ENCODE measurements at places on chromosomes 13 and 19.

- DNase-seq: peak; percentile 55
These were observed 12.2 kb downstream of the FPR3 start for GRCh38 chr19:51807111-51807701.

DNA sequence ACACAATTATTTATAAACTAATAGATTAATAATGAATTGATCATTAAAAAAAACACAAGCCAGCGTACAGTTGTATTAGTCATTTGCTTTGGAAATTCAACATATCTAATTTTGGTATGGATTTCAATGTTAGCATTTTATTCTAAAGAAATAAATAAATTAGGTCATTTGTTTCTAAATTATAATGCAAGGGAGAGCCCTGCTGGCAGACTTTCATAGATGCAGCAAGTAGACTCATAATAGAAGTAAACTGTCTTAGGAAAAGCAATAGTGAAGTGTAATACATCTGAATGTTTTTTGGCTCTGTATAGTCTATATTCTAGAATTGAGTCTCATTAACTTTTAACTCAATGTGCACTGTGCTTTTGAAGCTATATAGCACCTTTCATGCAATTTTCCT, 982.4 kb upstream of the MIR17HG start:
- no peak for DNase-seq

DNA sequence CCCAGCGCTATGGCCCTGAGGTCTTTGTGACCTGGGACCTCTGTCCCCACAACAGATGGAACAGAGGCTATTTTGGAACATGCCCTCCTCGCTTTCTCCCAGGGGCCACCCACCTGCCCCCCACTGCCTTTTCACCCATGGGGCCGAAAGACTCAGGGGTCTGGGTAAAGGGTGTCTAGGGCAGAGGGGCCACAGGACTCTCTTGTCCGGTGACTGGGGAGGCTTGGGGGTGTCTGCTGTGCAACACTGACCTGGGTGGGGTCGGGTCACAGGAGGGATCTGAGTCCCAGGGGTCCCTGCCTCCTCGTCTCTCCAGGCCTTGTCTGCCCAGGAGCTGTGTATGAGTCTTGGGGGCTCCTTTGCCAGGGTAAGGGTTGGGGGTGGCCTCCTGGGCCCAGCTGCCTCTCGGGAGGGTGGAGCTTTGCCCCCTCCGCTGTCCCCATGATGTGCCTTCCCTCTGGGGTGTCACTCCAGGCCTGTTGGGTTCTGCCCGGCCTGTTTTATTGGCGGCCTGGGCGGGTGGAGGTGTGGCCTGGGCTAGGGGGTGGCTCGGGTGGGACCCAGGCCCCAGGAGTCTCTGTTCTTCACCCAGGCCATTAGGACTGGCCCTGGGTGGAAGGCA, 2.1 kb downstream of the ARID3A start:
- DNase-seq: no peak

DNA sequence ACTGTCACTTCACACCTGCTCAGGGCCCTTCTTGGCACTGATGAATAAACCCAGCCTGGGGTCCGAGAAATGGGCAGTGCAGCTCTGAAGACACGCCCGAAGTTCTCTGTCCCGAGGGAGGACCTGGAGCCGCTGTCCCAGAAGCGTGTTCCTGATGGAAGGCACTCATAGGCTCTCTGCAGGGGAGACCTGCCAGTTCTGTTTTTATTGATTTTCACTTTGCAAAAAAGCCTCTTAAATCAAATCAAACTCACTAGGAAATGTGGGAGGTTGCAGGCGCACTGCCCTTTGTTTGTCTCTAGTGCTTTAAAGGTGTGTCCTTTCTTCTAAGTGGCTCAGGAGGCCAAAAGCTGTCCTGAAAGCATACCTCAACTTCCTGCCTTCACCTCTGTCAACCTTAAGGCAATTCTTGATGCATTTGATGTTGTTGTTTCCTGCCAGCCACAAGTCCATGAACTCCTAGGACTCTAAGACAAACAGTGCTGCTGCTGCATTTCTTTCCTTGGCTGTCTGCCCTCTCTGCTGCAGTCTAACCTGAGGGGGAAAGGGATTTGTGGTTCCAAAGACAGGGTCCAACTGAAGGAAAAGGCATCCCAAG, 663.2 kb downstream of the UQCRFS1 start:
- DNase-seq: no peak

DNA sequence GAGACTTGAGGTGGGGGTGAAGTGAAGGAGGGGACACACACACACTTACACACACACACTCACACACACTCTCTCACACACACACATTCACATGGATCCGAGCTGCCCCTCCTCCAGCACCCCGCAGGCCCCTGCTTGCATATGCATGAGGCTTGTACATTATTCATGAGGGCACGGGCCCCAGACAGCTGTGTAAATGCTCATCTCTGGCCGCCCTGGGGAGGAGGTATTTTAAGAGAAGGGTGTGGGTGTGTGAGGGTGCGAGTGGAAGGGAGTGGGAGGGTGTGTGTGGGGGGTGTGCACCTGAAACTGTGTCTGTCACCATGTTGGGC, 2.4 kb downstream of the NCAN start:
- DNase-seq: no peak

GRCh38 chr13:21673789-21674489, 3.1 kb downstream of the FGF9 start:
- DNase-seq: peak; percentile 59

DNA sequence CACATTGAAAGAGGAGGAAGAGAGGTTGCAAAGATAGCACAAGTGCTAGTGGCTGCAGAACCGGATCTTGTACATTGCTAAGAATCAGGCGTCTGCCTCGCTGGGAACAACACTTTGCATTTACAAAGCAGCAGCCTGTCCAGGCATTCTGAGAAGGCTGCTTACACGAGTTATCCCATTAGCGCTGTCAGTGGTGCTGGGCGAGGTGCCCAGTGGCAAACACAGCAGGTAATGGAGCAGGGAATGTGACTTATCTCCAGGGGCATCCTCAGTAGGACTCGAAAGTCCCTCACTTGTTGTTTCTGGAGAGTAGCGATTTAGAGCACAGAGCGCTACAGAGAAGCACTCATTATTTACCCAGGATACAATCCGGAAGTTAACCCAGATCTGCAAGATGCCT, 209.6 kb downstream of the OLFM4 start:
- no peak for DNase-seq

DNA sequence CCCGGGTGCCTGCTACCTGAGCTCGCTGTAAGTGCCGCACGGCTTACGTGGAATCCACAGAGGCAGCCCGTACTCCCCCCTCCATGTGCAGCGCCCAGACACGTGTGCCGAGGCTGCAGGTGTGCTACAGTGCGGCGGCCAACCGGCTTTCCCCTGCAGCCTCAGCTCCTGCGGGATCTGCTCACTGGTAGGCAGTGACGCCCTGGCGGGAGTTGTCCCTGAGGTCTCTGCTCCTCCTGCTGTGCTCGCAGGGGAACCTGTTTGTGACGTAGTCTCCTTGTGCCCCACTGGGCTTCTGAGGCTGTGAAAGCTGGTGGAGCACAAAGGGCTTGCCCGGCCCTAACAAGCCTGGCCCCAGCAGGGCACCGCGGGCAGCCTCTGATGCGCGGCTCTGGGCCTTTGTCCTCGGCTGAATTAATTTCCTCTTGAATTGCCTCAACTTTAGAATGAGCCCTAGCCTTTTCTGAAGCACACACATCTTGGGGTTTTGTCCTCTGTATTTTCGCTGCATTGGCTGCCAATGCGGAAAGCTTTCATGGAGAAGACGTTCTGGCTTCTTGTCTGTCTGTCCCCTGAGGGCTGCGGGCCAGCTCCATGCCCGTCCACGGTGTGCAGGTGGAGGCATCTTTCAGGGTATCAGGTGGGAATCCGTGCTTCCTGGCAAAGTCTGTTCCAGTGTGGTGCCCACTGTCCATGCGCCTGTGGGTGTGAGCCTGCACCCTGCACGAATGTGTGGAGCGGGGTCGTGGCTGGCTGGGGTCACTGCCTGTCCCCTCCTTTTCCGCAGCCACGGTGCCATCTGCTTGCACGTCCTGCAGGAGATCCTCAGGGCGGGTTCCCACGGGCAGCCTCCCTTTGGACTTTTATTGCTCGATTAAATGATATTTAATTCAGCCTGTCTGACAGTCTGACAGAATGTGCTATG, 77.3 kb upstream of the MCF2L start:
- DNase-seq: no peak

DNA sequence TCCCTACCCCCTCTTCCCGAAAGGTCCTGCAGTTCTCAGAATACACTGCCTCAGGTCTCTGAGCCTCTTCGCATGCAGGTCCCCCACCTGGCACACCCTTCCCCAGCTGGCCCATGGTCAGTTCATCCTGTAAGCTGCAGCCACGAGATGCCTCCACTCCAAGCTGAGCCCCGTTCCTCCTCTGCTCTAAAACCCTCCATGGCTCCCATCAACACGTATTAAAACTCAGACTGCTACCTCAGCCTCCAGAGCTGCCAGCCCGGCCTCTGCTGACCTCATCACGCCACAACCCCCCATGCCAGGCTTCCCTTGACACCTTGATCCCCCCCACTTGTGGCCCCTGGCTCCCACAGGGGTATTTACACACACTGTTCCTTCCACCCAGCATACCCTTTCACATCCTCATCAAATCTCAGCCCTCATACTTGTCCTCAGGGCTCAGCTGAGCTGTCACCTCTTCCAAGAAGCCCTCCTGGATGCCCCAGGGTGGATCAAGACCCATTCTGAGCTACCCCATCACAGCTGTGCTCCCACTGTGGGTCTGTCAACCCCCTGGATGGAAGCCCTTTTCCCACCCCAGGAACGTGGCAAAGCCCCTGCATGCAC, 48.9 kb downstream of the PTPRS start:
- DNase-seq: no peak

All from KBM-7 (cell line).